ENCODE measurements at places on chromosomes 5 and 9.
A peak's percentile ranks its signal among the peaks of the same experiment; 100 is the strongest.

- no peak for DNase-seq
Measured at GRCh38 chr9:7788772-7789171, 10.8 kb downstream of the DMAC1 start.

GRCh38 chr5:112512901-112513300 lies 93.8 kb upstream of the EPB41L4A start:
- no peak for DNase-seq

- peak; percentile 47 for DNase-seq
Measured at GRCh38 chr5:66958980-66959641, 237.5 kb downstream of the CD180 start.

DNA sequence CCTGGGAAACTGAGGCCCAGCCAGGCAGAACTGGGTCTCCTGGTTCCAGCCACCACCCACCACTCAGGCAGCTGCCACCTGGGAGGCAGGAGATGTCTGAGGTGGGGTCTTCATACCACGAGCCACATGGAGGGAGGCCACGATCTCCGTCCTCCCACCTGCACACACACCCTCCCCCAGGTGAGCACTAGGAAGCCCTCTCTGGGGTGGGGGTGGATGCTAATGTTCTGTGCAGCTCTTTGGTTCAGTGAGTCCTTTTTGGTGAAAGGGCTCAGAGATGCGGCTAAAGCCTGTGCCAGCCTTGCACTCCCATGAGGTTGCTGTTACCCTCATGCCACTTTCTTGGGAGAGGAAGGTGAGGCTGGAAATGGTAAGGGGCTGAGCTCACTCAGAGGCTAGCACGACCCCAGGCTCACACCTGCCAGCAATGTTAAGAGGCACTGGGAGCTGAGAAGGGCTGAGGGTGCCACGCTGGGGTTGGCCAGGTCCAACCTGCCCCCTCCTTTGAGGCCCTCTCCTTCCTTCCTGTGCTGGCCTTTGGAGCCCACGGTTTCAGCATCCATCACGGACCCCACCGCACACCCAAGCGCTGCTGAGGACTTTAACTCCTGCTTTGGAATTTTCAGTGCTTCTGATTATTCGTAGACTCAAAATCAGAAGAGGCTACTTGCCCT lies 26.6 kb upstream of the OBP2B start:
- no peak for DNase-seq

- DNase-seq = no peak
Measured at GRCh38 chr9:2798423-2798822, 45.5 kb downstream of the PUM3 start.

DNA sequence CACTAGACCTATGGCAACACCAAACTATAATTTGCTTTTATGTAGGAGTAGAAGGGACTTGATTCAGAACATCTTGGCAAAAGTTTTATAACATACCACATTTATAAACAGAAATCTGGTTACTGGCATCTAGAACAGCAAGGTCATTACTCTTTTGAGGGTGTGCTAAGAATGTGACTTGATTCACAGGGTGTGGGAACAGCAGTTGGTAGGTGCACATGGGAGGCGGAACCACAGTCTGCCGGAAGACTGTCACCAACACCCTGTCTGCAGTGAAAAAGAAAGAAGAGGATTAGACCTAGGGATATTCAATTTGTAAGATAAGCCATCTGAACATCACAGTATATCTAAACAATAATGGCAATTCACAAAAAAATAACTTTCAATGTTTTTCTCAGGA lies 23.0 kb downstream of the ELP1 start:
- DNase-seq = no peak

GRCh38 chr9:137878146-137878941 lies 762 bp downstream of the CACNA1B start:
- peak; percentile 42 for DNase-seq

DNA sequence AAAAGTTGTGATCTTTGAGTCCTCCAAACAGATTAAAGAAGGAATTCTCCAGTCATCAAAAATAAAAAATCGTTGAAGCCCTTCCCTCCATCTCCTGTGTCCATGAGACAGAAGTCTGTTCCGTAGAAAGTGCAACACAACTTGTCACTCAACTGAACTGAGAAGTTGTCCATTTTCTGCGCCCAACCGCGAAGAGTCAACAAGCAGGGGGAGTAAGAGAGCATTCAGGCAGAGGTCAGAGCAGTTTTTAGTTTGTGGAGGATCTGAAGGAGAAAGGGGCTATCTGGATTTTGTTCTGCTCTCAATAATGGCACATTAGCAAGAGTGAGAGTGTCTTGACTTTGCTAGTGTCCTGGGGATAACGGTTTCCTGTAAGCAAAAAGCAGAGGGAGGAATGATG lies 303.9 kb downstream of the ICE1 start:
- DNase-seq = no peak

- peak; percentile 28 for DNase-seq
Measured at GRCh38 chr9:89277454-89277853, 33.5 kb upstream of the CKS2 start.

- no peak for DNase-seq
Measured at GRCh38 chr9:68708513-68708912, 3.5 kb downstream of the PIP5K1B start.

- DNase-seq = no peak
Measured at GRCh38 chr5:136439367-136439766, 74.0 kb upstream of the TRPC7 start.

GRCh38 chr5:164377746-164378145 lies 872.3 kb downstream of the MAT2B start:
- no peak for DNase-seq

GRCh38 chr5:61575103-61575502 lies 243.0 kb downstream of the ZSWIM6 start:
- DNase-seq = peak; percentile 25

DNA sequence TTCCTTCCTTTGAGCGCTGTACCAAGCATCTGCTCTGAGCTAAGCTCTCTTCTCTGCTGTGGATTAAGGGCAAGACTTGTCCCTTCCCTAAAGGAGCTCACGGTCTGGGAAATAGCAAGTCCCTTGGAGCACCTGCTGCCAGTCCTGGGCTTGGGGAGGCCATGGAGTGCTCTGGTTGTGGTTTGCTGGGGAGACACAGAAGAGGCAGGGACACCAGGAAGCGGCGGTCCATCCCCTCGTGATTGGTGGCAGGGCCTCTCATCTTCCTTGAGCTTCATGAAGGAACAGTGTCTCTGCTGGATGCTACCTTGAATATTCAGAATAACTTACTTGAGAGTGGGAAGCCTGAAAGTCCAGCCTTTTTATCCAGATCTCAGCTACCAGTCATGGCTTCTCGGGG lies 35.3 kb downstream of the COL5A1 start:
- no peak for DNase-seq

DNA sequence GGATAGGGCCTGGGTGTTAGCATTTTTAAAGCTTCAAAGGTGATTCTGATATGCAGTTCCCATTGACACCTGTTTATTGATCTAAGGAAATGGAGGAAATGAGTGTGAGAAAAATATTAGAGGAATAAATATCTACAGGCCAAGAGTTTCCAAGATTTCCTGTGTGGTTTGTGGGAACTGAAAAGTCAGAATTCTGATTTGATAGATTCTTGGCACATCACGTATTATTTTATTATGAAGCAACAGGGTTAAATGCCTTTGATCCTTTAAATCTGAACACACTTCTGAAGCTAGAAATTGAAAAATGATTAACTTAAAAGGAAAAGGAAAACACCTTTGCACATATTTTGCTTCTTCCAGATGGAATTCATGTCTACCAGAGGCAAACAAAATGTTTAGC lies 113.7 kb downstream of the CD180 start:
- DNase-seq = no peak

DNA sequence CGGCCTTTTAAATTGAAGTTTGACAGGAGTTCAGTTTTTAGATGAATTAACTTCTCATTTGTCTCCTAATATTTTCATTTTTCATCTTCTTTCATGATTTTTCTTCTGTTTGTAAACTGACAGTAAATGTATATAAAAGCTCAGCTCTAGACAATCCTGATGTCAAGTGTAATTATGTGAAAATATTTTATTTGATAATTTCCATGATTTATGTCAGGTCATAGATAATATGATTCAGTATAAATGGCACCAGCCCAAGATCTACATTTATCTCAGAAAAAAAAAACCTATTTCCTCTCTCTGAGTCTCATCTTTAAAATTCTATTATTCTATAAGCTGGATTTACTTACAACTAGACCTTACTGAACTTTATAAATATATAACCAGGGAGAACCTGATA lies 115.7 kb downstream of the MUSK start:
- no peak for DNase-seq

GRCh38 chr5:153835891-153836515 lies 202.7 kb downstream of the FAM114A2 start:
- no peak for DNase-seq

DNA sequence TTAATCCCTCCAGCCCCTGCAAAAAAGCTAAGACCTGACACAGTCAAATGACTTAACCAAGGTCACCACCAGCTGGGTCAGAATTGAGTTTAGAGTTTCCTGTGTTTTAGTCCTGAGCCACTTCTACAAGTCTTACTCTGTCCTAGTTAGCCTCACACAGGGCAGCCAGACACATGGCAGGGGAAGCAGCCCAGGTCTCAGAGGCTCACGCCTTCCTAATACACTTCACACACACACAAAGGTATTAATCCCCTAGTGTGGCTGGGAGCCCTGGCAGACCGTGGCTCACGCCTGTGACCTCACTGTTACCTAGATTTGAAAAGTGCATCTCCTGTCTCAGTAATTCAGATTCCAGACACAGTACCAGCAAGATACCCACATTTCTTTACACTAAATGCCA lies 77.4 kb upstream of the WWC1 start:
- DNase-seq = no peak

DNA sequence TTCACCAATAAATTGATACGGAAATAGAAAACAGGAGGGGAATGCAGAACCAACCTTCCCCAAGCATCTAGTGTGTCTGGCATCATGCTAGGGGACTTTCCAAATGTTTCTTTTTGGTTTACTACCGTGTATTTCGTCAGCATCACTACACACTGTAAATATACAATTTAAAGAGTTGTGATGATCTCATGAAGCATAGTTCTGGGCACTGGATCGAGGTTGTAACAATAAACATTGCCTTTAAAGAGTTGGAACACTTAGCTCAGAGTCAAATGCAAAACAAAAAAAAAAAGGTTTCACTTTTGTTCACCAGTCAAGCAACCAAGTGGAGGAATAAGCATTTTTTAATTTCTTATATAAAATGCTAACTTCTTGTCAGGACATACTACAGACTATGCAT lies 2.9 kb upstream of the SCAI start:
- DNase-seq = no peak

- no peak for DNase-seq
Measured at GRCh38 chr5:116004248-116004647, 28.0 kb upstream of the ARL14EPL start.

DNA sequence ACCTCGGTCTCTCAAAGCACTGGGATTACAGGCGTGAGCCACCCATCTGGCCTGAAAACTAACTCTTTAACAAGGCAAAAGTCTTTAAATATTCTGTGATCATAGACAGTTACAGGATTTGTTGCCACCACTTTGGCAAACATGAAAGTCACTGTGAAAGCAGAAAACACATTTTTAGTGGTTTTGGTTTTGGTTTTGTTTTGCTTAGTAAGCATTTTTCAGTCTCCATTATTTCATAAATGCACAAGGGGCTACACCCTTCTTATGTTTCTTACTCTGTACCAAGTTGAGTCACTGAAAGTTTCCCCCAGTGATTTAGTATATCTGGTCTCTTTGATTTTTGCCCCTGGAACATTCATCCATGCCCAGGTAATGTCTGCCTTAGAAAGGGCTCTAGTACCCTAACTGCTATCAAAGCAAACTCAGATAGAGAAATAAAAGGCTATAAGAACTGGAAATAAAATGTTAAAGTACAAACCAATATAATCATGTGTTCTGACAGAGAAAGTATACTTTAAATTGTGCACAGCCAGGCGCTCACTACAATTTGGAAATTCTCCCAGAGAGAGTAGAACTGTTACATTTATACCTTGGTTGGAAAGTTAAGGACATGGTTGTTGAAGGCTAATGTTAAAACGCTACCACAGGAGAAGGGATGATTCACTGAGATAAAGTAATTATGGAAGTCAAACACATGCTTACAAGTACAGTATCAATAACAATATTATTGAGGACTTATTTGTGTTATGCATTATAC lies 1022.5 kb upstream of the DMAC1 start:
- no peak for DNase-seq

DNA sequence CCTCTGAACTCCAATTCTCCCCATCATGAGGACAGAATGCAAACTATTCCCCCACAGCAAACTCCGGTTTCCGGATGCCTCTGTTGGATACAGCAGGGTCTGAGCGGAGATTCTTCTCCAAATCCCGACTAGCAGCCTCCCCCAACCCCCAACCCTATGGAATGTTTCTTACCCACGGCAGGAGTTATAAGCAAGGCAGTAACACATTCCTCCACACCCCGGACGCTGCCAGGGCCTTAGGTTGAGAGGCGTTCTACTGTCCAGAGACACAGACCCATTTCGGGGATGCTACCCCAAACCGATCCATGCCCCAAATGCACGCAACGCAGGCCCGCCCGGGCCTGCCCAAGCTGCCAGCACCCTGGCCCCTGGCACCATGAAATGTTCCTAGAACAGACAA lies 85.6 kb upstream of the LMX1B start:
- DNase-seq = no peak

DNA sequence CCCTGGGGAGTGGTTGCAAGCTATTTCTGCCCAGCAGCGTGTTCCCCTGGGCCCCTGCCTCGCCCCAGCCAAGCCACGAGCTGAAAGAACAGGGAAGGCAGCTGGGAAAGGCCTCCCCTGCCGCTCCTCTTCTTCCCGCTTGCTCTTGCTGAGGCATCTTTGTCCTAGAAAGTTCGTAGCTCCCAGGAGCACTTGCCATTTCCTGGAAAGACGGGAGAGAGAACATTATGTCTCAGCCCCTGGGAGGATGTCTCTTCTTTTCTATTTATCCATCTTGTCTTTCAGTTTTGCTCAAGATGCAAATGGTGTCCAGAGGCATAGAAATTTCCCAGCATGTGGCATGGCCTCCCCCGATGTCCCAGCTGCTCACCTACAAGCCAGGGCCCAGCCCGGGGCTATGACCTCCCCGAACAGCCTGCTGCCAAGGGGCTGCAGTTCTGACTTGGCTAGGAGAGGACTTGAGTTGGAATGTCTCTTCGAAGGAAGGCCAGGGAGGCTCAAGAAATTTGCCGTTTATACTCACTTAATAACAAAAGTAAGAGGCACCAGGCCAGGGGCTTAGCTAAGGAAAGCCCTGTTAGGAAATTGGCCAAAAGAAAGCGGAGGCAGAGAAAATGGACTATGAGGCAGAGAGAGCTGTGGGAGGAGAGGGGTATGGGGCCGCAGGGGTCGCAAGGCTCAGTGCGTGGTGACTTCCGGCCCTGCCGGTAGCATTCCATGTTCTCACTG lies 87.3 kb downstream of the LIFR start:
- no peak for DNase-seq

- DNase-seq = peak; percentile 59
Measured at GRCh38 chr9:109244179-109245132, 76.4 kb downstream of the EPB41L4B start.

- no peak for DNase-seq
Measured at GRCh38 chr5:148746826-148747535, 79.4 kb upstream of the ADRB2 start.

GRCh38 chr5:93401634-93402213 lies 179.3 kb downstream of the NR2F1-AS1 start:
- no peak for DNase-seq

- no peak for DNase-seq
Measured at GRCh38 chr5:658103-658502, 35.0 kb downstream of the TPPP start.

GRCh38 chr9:90900130-90900529 lies 98.5 kb downstream of the SYK start:
- no peak for DNase-seq

Data from NCI-H2029 (cell line).